ENCODE measurements at places on chromosomes 1 and 21. TPM values are rescaled to one million over a fixed set of nuclear protein-coding genes. Genes with fewer than 3 reads are reported as not detected.

Gene DUSP10
- 2.4 TPM for total RNA-seq

Gene RAB7B
- total RNA-seq: 0.22 TPM

Gene LRRC3
- total RNA-seq: 2.5 TPM

DNA sequence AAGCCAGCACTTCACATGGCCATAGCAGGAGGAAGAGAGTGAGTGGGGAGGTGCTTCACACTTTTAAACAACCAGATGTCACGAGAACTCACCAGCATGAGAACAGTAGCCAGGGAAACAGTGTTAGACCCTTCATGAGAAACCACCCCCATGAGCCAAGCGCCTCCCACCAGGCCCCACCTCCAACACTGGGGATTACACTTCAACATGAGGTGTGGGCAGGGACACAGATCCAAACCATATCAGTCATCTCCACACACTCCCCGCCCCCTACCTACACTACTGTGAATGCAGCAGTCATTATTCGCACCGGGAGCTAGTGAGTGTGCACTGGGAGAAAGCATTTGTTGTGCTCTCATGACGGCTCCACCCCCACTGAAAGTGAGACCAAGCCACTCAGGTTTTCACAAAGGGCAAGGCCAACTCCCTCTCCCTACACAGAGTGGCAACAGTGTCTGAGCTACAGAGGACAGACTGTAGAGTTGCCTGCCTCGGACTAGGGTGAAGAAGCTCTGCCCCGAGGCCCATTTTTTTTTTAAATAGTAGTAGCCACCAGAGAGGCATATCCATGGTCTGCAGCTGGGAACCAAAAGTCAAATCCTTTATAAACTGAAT, 125.6 kb downstream of the BARHL2 start:
- H3K4me3 ChIP-seq: no peak overlapping the region
- no peak overlapping the region for H3K27ac ChIP-seq
- DNase-seq: no peak
- no peaks in the 10 kb centered on the region for H3K4me1 ChIP-seq

DNA sequence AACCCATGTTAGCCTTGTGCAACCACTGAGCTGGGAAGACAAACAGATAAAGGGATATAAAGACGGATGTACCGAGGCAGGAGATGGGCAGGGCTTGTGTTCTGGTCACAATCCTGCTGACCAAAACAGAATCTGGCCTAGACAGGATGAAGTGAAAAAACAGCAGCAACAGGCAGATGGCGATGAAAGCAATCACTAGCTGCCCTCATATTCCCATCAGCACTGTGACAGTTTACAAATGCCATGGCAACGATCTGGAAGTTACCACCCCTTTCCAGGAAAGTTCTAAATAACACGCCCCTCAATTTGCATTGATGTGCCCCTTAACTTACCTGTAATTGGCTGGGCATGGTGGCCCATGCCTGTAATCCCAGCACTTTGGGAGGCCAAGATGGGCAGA, 40.6 kb upstream of the CD46 start:
- no peaks in the 10 kb centered on the region for H3K4me1 ChIP-seq
- H3K27me3 ChIP-seq: no peaks in the 10 kb centered on the region
- H3K27ac ChIP-seq: no peak overlapping the region

DNA sequence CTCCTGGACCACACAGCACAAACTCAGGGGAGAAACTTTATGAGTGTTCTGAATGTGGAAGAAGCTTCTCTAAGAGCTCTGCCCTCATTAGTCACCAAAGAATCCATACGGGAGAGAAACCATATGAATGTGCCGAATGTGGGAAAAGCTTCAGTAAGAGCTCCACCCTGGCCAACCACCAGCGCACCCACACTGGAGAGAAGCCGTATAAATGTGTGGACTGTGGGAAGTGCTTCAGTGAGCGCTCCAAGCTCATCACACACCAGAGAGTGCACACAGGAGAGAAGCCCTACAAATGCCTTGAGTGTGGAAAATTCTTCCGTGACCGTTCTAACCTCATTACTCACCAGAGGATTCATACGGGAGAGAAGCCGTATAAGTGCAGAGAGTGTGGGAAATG, 22.5 kb downstream of the ZSCAN20 start:
- peaks cover 25% of the 10 kb centered on the region for H3K36me3 ChIP-seq
- DNase-seq: no peak
- no peak overlapping the region for H3K4me3 ChIP-seq
- H3K27me3 ChIP-seq: no peaks in the 10 kb centered on the region
- no peaks in the 10 kb centered on the region for H3K4me1 ChIP-seq
- no peak overlapping the region for H3K27ac ChIP-seq

DNA sequence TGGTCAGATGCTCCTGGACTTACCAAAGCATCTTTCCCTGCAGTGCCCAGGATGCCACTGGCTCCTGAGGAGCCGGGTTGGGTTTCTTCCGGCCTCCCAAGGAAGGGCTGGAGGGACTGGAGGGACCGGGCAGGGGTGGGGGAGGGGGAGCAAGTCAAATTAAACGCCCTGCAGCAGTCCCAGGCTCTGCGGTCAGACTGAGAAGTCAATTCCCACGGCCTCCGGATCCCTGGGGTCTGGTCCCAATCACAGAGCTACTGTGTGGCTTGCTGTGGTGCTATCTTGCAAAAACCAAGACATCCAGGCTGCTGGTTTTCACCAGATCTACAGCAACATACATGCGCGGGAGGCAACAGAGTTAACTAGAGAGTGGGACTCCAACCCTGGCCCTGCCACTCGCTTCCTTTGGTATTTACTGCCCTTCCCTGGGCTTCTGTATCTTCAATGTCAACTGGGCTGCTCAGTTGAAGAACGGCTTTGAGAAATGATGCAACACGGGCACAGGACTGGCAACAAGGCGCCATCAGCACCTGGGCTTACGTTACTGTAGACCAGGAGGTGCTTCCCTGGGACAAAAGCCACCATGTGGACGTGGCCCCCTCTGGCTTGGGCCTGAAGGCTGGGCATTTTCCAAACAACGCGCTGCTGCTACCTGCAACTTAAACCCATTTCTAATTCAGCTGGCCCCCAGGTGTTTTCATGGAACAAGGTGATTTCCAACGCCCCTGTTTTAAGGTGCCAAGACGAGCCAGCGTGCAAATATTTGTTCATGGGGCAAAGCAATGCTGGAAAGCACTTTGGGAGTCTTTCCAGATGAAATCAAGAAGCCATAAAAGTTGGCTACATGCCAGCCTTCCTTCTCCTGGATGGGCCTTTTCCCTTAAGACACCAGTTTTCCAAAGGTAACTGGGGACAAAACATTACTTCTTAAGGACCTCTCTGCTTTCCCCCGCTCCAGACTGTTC, 11.5 kb downstream of the RCC2 start:
- no peaks in the 10 kb centered on the region for H3K4me1 ChIP-seq
- DNase-seq: no peak
- no peaks in the 10 kb centered on the region for H3K36me3 ChIP-seq
- no peaks in the 10 kb centered on the region for H3K27me3 ChIP-seq
